ENCODE measurements at places on chromosomes 1 and 21. TPM values are rescaled to one million over a fixed set of nuclear protein-coding genes. Genes with fewer than 3 reads are reported as not detected.

- no peaks in the 10 kb centered on the region for H3K27me3 ChIP-seq
- H3K4me1 ChIP-seq = peaks cover 27% of the 10 kb centered on the region
Observed at GRCh38 chr1:10980094-10980577, 32.3 kb upstream of the TARDBP start.

DNA sequence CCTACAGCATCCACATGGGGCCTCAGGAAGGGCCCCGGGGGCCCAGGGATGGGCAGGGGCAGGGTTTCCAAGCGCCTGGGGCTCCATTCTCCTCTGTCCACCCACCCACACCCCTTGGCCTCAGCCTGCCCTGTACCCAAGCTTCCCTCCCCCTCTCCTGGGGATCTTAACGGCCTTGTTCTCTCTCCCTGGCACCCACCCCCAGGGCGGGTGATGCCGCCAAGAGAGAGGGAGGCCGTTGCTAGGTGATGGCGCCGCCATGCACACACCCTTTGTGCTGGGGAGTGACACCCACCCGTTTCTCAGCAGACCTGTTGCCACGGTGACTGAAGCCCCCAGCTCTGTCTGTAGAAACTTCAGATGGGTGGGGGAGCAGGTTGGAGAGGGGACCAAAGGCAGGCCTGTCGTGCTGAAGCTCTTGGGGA lies 7.6 kb downstream of the GPR37L1 start:
- DNase-seq = no peak
- no peak overlapping the region for H3K4me3 ChIP-seq
- H3K27me3 ChIP-seq = no peaks in the 10 kb centered on the region

GRCh38 chr1:106515375-106515774 lies 541.1 kb upstream of the PRMT6 start:
- no peaks in the 10 kb centered on the region for H3K36me3 ChIP-seq
- H3K4me1 ChIP-seq = 0 out of 2 replicates have a peak, but pooled peaks cover 4% of the 10 kb centered on the region
- no peak for DNase-seq

GRCh38 chr1:93958032-93958725 lies 48.9 kb upstream of the GCLM start:
- no peaks in the 10 kb centered on the region for H3K36me3 ChIP-seq
- H3K4me3 ChIP-seq = no peak overlapping the region
- no peak overlapping the region for H3K27ac ChIP-seq
- no peak for DNase-seq
- H3K4me1 ChIP-seq = no peaks in the 10 kb centered on the region

GRCh38 chr1:68723791-68724190 lies 226.9 kb upstream of the DEPDC1 start:
- H3K4me1 ChIP-seq = no peaks in the 10 kb centered on the region

- no peaks in the 10 kb centered on the region for H3K36me3 ChIP-seq
- H3K27me3 ChIP-seq = 0 out of 2 replicates have a peak, but pooled peaks cover 2% of the 10 kb centered on the region
- H3K27ac ChIP-seq = peak overlapping the region; percentile 85
- no peak overlapping the region for H3K4me3 ChIP-seq
Observed at GRCh38 chr1:1422465-1423244, 1.6 kb upstream of the ANKRD65 start.

DNA sequence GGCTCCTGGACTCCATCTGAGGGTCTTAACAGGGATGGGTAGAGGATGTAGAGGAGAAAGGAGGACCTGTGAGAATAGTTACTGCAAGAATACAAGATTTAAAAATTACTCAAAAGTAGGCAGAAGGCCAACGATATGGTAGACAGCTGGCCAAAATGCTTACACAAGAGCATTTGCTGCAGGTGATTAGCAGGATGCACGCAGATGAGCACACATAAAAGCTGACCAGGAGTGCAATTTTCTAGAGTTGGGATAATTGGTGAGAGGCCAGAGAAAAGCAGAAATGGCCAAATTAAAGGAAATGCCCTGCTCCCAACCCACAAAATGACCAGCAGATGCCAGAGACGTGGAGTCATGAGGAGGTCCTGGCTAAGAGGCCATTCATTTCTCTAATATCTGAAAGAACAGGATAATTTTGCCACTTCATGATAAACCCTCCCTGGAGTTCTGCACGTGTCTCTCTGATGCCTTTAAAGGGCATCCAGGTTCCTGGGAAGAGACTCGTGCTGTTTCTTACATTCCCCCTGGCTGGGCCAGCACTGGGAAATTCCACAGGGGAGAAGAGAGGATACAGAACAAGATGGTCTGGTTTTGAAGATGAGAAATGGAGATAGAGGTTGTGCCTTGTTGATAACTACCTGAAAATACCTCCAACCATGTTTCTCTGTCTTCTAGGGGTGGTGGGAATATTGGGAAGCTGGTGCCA lies 62.3 kb upstream of the KCNA3 start:
- H3K27me3 ChIP-seq = no peaks in the 10 kb centered on the region
- no peak overlapping the region for H3K27ac ChIP-seq
- H3K36me3 ChIP-seq = no peaks in the 10 kb centered on the region
- no peak for DNase-seq
- H3K4me1 ChIP-seq = peaks cover 14% of the 10 kb centered on the region
- H3K4me3 ChIP-seq = no peak overlapping the region

DNA sequence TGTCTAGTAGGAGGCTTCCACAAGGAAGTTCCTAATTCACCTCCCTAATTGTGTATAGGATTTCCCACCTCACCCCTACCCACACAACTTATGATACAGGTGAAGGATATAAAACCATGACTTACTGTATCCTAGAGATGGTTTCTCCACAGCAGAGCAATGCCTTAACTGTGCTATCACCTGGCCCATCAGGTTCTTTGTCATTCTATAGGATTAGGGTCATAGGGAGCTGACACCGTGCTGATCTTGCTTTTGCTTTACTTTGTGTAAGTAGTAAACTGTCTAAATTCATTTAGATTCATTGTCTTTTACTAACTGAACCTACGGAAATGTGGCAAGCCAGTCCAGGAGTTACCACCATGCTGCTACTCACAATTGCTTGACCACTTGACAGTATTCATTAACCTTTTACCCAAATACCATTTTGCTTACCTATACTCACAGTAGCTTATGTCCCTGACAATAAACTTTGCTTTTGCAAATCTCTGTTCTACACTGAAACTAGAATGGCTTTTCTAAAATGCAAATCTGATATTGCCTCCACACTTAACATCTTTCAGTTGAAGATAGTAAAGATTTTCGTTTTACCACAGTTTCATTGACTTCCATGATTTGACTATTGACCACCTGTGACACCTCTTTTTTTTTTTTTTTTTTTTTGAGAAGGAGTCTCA lies 147.6 kb downstream of the IFI44 start:
- no peaks in the 10 kb centered on the region for H3K4me1 ChIP-seq
- no peak for DNase-seq
- H3K4me3 ChIP-seq = no peak overlapping the region
- no peaks in the 10 kb centered on the region for H3K27me3 ChIP-seq
- H3K36me3 ChIP-seq = no peaks in the 10 kb centered on the region

GRCh38 chr1:2573250-2573920 lies 13.2 kb upstream of the PRXL2B start:
- no peaks in the 10 kb centered on the region for H3K27me3 ChIP-seq
- no peak overlapping the region for H3K27ac ChIP-seq
- no peaks in the 10 kb centered on the region for H3K36me3 ChIP-seq
- no peak overlapping the region for H3K4me3 ChIP-seq

DNA sequence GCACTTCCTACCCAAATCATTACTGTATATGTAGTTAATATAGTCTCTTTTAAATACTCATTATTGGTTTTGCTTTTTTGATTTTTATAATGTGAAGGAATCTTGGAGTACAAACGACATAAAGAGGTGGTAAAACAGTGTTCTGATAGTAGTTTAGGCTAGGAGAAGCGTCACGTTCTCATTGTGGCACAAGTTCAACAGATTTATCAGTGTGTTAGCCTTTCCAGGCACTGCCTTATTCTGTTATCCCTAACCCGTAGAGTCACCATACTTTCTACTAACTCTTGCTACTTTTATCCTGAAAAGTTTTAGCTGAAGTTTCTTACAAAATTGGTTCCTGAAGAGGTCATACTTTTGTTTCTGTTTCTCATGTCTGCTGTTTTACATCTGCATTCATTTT lies 174.6 kb upstream of the CACYBP start:
- H3K4me1 ChIP-seq = peaks cover 4% of the 10 kb centered on the region
- no peak overlapping the region for H3K27ac ChIP-seq
- H3K4me3 ChIP-seq = no peak overlapping the region

DNA sequence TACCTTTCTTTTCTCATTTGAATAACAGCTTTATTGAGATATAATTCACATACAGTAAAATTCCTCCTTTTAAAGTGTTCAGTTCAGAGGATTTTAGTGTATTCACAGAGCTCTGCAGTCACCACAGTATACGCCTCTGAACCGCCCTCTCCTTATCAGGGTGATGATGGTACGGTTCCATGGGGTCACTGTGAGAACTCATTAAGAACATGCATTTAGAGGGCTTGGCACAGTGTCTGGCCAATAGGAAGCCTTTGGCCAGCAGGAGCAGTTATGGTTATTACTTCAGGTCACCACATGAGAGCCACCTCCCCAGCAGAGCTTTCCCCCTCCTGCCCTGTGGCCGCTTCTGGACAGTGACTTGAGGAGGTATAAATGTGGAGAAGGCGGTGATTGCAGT lies 27.3 kb downstream of the KCNQ4 start:
- peaks cover 8% of the 10 kb centered on the region for H3K4me1 ChIP-seq
- H3K36me3 ChIP-seq = no peaks in the 10 kb centered on the region
- no peak for DNase-seq

DNA sequence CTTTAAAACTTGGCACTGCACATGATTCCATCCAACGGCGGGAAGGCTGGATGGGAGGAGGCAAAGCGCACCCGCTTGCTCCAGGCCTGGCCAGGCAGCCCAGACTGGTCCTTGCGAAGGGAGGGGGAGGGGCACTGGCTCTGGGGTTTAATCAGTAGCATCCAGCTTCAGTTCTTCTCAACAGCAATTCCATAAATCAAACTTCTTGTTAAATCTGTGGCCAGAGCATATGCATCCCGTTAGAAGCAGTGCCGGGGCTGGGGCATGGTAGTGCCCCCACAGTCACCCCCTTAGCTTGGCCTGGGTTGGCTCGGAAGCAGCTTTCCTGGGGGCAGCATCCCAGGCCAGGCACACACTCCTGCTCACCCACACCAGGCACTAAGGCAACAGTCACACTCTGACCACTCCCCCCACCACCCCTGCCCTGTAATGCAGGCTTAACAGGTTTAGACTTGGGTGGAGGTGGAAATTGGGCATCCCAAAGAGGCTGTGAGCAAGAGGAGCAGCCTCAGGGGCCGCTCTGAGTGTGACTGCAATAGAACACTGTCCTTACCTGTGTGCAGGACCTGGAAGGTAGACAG lies 94.1 kb upstream of the CASZ1 start:
- H3K27ac ChIP-seq = no peak overlapping the region
- peaks cover 17% of the 10 kb centered on the region for H3K4me1 ChIP-seq
- no peak for DNase-seq
- H3K4me3 ChIP-seq = no peak overlapping the region
- H3K36me3 ChIP-seq = no peaks in the 10 kb centered on the region

DNA sequence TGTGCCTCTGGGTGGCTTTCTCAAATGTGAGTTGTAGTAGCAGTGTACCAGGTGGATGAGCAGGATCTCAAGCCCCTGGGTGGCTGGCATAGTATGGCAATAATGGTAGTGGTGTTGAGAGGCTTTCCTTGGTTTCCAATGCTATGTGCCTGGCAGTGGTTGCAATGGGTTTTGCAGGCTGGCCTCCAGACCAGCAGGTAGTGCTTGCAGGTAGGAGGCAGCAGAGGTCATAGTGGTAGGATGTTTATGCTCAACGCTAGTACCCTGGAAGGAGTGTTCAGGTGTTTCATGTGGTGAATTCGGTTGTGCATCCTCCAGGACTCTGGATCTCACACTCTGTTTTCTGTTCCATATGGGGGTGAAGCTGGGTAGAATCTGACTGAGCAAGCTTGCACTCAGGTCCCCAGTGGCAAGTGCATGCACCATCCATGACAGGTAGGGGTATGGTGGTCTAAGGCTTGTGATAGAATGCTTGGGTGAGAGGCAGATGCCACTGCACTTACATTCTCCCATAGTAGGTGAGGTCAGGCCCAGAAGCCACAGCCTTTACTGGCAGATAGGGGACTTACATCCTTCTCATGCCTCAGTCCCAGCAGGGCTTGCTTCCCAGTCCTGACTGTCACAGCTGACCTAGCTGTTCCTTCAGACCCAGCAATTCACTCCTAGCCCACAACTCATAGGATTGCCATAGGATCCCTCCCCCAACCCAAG lies 410.5 kb upstream of the LRRC7 start:
- H3K27ac ChIP-seq = no peak overlapping the region
- H3K4me3 ChIP-seq = no peak overlapping the region
- H3K27me3 ChIP-seq = no peaks in the 10 kb centered on the region
- H3K36me3 ChIP-seq = no peaks in the 10 kb centered on the region

DNA sequence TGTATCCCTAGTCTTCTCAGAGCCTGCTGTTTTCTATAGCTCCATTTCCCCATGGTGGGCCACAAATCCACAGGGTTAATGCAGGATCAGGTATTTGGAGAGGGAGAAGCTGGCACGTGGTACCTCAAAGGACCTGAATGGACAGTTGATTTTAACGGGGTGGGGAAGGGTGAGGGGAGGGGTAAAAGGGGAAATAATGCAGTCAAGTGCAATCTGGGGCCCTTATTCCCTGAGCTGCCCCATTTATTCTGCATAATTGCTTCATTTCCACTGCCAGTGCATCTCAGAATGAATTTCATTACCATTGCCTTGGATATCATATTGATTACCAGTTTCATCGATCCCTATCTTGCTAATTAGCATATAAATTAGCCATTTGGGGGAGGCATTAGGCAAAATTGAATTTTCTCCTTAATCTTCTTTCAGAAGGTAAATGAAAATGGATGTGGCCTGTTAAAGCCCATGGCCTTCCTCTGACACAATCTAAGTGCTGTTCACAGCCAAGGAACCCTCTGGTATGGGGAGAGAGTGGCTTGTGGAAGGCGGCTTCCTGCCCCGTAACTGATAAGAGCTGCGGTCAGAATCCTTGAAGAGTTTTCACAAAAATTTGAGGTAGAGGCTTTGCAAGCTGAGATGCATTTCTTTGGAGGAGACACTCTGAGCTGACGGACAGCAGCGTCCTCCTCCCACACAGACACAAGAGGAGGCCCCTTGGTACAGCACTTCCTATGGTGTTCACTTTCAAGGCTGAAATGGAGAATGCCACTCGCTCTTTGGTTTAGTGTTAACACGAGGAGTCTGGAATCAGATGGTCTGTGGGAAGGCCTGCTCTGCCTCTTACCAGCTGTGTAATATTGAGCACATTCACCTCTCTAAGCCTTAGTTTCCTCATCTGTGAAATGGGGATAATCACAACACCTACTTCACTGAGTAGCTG lies 34.4 kb downstream of the PHC2 start:
- no peak overlapping the region for H3K4me3 ChIP-seq
- peaks cover 3% of the 10 kb centered on the region for H3K4me1 ChIP-seq
- H3K27ac ChIP-seq = no peak overlapping the region

- H3K27me3 ChIP-seq = no peaks in the 10 kb centered on the region
- H3K27ac ChIP-seq = no peak overlapping the region
- H3K4me1 ChIP-seq = peaks cover 4% of the 10 kb centered on the region
- no peaks in the 10 kb centered on the region for H3K36me3 ChIP-seq
- DNase-seq = no peak
Observed at GRCh38 chr21:45817345-45817744, 164.2 kb upstream of the COL6A1 start.

- no peak overlapping the region for H3K27ac ChIP-seq
- H3K4me3 ChIP-seq = no peak overlapping the region
- H3K36me3 ChIP-seq = no peaks in the 10 kb centered on the region
- H3K4me1 ChIP-seq = peaks cover 8% of the 10 kb centered on the region
- no peaks in the 10 kb centered on the region for H3K27me3 ChIP-seq
Observed at GRCh38 chr1:29033829-29034466, 89.8 kb downstream of the TMEM200B start.

Gene DCDC2B
- total RNA-seq = not detected

Gene NPPB
- total RNA-seq = not detected

Gene IBA57
- total RNA-seq = 10.3 TPM

Gene MANEAL
- total RNA-seq = 8.1 TPM

Gene KISS1
- total RNA-seq = not detected

Gene DNM3
- 12.2 TPM for total RNA-seq

Gene GSTM1
- not detected for total RNA-seq
